ENCODE measurements at places on chromosomes 6 and 20. TPM values are rescaled to one million over a fixed set of nuclear protein-coding genes. Genes with fewer than 3 reads are reported as not detected.

MYB gene
- not detected for total RNA-seq

TBX18 gene
- 0.19 TPM for total RNA-seq

SLC22A3 gene
- 44.6 TPM for total RNA-seq

C6orf132 gene
- 0.23 TPM for total RNA-seq

SMOC2 gene
- total RNA-seq: 0.83 TPM

GID8 gene
- 28.8 TPM for total RNA-seq
